Suppressor macrophage treated with lipopolysaccharide for 4 hours (primary cell): ENCODE measurements at places on chromosomes 2 and 18.

- no peak for DNase-seq
These were observed 219.7 kb downstream of the SLC4A10 start for GRCh38 chr2:161843936-161844335.

DNA sequence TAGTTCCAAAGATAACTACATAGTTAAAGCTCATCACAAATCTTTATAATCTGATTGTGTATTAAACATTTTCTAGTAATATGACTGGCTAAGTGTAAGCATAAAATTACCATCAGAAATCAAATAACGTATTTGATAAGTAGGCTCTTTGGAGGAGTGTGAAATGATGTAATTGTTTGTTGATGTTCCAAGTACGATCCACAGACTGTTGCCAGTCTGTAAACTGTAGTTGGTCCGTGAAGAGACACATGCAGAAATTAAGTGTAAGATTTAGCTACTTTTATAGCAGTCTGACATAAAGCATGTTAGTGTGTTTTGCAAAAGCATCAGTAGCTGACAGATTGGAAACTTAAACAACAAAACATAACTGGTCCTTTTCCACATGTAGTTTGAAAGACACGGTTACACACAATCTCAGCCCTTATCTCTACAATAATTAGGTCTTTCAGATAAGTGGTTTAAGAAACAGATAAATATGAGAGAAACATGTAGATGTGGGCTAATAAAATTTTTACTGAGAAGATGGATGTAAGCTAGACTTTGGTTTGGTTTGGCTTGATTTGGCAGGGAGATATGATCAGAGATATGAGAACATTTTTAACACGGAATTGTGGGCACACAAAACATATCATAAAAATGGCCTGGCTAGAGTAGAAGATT, 115.0 kb upstream of the EPB41L5 start:
- no peak for DNase-seq

DNA sequence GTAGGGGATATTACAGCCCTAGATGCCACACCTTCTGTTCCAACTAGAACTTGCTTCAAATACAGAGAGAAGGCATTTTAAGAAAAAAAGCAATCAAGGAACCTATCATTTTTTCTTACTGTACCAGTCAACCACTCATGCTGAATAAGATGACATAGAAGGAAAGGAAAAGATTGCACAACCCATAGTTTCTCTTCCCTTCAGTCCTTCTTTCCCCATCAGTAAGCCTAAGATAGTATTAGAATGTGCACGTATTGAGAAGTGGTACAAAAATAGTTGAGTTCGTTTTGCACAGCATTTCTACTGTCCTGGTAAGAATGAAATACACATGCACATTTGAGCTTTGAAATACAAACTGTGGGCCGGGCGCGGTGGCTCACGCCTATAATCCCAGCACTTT, 27.0 kb upstream of the HK2 start:
- DNase-seq = peak; percentile 90

GRCh38 chr2:16394072-16394985, 271.3 kb downstream of the CYRIA start:
- DNase-seq = no peak

- peak; percentile 70 for DNase-seq
These were observed 163.8 kb downstream of the WDPCP start for GRCh38 chr2:63424329-63425078.

DNA sequence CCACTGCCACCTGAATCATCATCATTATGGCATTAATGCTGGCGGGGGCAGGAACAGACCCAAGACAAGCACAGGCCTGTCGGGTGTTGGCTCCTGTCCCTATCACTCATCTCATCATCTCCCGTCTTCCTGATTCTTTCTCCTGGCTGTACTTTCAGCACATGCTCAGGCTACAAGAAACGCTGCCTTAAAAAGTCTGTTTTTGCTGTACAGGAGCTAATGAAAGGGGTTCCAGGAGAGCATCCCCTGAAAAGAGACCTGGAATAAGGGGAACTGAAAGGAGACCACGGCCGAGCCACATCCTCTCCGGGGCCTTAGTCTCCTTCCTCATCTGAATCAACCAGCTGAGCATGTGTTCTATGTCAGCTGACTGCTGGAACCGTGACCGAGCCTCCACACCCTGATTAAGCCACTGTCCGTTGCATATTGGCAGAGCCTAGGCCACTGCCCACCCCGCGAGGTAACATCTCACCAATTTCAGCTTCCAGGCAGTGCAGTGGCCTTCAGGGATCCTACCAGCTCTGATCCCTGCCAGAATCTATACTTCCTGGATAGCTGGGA, 62.6 kb downstream of the DNMT3A start:
- DNase-seq = peak; percentile 92

GRCh38 chr2:68766376-68766845, 31.8 kb downstream of the ARHGAP25 start:
- DNase-seq = peak; percentile 90

DNA sequence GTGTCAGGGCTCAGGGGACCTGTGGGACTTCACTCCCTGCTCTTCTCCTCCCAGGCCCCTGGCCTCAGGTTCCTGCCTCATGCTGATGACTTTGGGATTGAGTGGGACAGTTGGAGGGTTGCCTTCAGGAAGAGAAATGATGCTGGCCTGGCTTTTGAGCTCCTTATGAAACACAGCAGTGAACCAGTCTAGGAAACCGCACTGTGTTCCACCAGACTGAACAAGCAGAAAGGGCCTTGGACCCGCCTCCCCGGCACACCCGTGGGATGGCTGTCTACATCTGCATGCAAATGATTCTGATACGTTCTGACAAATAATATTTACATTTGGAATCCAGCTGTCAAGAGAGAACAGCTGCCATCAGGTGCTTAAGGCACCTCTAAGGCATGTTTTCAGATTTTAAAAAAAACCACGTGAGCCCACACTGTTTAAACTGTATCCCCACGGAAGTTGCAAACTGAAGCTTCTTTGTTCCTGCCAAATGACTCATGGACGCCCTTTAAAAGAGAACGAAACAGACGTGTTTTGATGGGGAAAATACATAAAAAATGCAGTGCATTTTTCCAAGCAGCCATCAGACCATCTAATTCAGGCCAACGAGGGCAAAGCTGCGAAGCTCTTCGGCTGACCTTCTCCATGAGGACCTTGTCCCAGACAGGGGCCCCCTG, 27.6 kb upstream of the ASAP2 start:
- DNase-seq = no peak

DNA sequence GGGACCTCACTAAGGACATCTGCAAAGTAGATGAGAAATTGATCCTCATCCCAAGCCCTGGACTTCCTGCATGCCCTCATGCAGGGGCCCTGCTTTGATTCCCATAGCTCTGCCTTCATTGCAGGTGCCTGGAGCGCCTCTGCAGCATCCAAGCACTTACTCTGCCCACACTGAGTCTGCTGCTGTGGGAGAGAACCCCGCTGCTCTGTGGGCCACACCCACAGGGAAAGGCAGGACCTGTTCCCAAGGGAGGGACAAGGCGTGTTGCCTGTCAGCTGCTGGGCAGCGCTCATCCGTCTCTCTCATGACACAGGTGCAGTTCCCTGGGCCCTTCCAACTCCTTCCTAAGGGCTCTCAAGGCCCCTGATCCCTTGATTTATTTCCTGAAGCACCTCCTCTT, 266.8 kb upstream of the SMIM21 start:
- DNase-seq = no peak

- no peak for DNase-seq
These were observed 24.2 kb upstream of the TBR1 start for GRCh38 chr2:161391737-161392506.

GRCh38 chr2:186307871-186308270, 178.2 kb upstream of the ZC3H15 start:
- no peak for DNase-seq

DNA sequence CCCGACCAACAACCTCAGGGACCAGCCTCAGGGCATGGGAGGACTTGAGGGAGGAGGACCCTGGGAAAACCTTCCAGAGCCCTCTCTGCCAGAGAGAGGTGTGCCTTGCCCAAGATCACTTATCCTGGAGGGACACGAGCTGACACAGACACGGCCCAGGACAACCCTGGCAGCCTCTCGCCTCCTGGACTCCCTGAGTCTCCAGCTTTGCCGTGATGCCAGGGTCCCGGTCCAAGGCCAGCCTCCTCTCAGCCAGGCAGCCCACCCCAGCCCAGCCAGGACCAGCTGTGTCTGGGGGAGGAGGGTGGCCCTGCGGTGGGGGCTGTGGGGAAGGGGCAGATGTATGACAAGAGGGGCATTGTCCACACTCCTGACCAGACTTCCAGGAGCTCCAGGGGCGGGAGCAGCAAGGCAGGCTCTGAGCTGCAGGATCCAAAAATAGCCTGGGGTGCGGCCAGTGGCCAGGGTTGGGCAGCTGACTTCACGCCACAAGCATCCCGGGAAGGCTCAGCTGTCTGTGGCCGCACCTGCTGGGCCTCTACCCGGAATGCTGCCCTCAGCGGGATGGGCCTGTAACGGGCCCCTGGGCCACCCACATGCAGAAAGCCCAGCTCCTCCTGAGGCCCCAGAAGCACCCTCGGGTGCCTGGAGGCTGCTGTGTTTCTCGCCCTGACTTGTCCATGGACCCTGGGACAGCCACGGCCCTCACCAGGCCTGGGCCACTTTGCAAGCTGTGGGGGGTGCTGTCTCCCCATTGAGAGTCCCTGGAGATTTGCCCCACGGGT, 65.5 kb upstream of the GPC1 start:
- no peak for DNase-seq

GRCh38 chr18:2442726-2443275, 128.5 kb downstream of the METTL4 start:
- no peak for DNase-seq

GRCh38 chr2:134532537-134532936, 186.3 kb downstream of the TMEM163 start:
- no peak for DNase-seq

DNA sequence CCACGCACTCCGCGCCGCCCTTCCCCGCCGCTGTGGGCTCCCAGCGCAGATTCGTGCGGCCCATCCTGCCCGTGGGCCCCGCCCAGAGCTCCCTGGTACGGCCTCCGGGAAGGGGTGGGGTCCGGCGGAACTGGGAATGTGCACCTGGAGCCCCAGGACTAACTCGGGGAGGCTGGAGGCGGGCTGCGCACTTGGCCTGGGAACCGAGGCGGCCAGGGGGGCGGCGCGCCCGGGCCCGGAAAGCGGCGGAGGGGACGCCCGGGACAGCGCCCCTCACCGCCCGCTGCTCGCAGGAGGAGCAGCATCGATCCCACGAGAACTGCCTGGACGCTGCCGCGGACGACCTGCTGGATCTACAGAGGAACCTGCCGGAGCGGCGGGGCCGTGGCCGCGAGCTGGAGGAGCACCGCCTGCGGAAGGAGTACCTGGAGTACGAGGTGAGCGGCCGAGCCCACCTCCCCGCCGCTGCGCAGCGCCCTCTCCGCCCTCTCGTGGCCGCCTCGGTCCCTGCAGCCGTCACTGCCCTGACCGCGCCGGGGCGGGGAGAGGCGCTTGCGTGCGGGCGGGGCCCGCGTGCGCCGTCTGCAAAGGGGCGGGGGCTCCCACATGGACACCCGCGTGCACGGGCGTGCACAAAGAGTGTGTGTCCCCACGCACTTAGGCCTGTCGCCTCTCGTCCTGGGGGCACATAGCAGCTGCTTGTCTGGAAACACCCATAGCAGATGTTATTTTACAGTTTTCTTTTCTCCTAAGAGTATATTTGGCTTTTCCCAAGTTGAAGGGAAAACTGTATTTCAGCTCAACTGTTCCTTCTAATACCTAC, 25.2 kb downstream of the PSD4 start:
- DNase-seq = peak; percentile 86

GRCh38 chr2:144324446-144325045, 195.4 kb downstream of the ZEB2 start:
- DNase-seq = no peak

GRCh38 chr2:73009177-73009839, 62.2 kb downstream of the SFXN5 start:
- DNase-seq = no peak

DNA sequence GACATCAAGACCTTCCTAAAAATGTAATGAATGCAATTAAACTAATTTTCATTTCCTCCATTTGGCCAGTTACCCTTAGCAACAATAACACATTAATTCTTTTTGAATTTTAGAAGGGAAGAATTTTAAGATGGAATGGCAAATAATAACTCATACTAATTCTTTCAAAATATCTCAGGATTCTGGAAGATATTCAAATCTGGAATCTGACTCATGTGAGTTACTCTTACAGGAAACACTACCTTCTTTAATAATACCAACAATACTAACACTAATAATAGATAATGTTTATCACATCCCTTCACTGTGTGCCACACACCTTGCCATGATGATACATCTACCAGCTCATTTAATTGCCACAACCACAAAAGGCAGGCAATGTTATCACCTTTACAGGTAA, 46.4 kb downstream of the ZNF521 start:
- DNase-seq = no peak

DNA sequence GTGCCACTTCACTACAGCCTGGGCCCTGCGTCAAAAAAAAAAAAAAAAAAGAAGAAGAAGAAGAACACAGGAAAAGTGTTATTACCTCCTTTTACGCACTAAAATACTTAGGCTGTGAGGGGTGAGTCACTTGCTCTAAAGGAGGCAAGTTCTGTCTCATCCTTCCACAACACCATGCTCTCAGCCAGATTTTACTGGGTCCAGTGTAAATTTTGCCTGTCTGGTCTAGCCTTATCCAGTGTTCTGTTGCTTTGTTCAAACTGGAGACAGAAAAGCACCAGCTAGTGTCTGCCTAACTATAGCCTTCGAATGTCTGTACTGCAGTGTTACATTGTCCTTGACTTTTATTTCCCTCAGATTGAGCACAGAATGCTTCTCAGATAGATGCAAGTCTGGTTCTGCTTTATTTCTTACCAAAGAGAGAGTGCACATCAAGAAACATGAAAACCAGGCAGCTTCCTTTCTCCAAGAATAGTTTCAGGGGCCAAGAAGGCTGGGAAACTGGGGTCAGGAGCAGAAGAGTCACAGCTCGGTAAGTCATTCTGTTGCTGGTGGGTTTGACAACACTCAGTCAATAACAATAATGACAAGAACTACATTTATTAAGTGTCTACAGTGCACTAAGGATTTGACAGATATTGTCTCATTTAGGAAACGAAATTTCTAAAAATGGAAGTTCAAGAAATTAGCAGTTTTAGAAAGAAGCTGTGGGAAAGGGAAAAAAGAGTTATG, 3.1 kb upstream of the MSGN1 start:
- DNase-seq = peak; percentile 77

GRCh38 chr18:8426401-8426800, 182.8 kb upstream of the RAB12 start:
- DNase-seq = peak; percentile 11

DNA sequence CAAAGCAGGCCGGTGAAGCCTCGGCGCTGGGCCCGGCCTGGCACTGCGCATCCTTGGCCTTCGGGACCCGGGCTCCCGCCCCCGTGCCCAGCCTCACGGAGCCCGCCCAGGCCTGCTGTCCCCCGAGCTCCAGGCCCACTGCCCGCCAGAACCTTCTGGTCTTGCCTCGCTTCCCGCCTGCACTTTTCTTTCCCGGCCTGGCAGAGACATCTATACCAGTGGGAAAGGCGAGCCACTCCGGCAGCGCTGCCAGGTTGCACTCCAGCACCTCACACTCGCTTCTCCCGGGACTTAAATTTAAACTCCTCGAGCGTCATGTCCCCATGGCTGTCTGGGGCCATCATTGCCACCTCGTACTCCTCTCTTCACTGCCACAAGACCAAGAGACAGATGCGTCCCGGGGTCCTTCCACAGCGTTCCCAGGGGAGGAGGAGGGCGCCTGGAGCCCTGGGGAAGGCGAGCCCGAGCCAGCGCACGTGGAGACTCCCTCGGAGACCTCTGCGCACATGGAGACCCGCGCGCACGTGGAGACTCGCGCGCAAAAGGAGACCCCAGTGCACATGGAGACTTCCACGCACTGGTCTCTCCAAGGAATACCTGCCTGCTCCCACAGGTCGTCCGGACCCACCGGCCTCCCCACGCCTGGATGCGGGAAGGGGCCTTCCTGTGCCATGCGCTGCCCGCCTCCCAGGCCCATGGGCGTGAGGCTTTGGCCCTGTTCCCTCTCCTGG, 253.1 kb upstream of the SALL3 start:
- DNase-seq = no peak
